Brain pericyte (primary cell): ENCODE measurements at places on chromosomes 2 and 18.

- no peak for DNase-seq
Observed at GRCh38 chr18:57775937-57776336, 27.2 kb downstream of the ATP8B1 start.

DNA sequence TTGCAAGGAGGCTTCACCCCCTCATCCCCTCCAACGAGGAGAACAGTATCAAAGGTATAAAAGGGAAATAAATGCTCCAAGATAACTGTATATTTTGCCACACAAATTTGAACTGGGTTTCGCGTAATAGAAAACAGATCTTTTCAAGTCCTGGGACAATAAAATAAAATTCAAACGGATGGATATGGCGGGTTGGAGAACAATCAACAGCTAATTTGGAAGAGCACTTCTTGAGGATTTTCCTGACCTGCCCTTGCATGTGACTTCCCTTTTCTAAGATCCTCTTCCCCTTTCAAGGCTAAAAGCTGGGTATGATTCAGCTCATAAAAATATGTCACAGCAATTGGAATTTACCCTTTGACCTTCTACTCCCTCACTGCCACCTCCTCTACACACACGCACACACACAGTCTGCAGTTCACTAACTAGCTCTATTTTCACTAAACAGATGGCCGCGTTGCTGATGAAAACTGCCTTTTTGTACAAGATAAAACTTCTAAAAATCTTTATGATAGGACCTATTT, 386.9 kb downstream of the FIGN start:
- no peak for DNase-seq

DNA sequence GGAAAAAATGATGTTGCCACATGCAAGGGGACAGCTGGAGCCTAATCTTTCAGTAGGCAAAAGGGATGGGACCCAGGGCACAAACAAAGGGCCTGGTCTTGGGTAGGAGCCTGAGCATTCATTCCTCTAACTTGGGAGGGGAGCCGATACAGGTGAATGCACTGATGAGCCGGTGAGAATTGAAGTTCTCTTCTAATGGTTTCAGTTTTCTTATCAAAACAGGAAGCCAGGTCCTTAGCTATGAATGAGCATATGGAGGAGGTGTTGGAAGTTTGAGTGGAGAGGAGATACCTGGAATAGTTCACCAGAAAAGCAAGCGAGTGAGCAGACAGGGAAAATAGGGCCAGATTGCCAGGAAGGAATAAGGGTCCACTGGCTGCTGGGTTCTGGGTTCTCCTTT, 10.1 kb downstream of the DPP4 start:
- DNase-seq: no peak

DNA sequence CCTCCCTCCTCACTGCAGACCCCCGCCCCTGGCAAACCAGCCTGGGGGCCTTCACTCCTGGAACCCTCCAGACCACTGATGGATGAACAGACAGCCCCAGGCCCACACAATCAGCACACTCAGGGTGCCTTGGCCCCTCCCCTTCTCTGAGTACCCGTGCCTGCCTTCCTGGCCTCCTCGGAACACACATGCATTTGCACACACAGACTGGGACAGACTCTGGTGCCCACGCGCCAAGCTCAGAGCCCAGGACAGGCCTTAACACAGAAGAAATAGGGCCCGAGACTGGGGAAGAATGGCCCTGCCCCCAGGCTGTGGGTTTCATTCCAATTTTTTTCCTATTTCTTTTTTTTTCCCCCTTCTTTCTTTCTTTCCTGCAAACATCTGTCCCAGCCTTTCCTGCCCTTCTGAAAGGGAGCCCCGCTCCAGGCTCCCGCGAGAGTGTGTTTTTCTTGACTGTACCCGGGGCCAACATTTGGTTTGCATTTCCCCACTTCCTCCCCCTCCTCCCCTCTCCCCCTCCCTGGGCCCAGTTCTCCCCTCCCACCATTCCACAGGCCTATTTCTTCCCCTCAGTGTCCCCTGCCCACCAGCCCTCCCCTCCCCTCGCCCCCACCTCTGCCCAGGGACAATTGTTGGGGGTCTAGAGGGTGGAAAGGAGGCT, 618 bp upstream of the TNS1 start:
- no peak for DNase-seq

DNA sequence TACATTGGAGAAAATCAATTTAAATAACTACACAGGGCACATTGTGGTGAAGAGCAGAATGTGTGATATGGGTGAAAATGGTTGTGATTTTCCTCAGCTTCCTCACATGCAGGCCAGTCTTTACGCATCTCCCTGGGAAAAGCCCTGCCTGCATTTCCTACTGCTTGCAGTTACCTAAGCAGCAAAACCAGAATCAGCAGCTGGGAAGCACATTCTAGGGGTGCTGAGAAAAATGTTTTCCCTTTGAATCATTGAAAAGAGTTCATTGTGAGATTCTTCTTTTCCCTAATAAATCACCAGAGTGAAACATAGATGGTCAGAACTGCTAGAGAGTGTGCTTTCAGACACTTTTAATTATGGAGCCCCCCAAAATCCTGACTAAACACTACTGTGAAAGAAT, 656.0 kb downstream of the TDRD15 start:
- DNase-seq: no peak

GRCh38 chr2:86621280-86621943, 2.3 kb downstream of the RNF103 start:
- no peak for DNase-seq

DNA sequence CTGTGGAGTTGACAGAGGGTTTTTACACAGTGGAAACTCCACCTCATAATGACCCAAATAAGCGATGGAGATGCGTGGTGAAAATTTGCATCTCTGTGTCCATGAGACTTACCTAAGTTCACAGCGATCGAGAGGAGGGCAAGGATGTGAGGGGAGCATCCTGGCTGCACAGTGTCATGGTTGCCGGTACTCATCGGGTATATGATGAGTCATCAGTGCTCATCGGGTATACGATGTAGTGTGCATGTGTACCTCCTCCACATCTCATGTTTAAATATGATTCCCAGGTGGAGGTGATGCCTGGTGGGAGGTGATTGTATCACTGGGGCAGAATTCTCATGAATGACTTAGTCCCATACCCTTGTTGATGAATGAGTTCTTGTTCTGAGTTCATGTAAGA, 233.5 kb downstream of the MYT1L start:
- DNase-seq: no peak

DNA sequence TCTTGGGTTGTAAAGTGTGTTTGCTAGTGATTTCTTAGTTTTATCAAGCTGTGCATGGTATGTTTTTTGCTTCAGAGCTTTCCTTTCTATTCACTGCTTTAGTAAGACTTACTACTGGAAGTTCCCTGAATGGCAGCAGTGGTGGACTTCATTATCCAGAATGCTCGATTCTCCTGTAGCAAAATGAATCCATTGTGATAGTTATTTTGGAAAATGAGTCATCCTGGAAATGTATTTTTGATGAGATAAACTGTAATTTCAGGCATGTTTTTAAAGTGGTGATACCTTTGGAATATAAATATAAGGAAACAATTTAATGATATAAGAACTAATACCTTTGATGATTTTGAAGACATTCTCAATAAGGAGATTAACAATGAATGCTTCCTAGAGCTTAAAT, 387.1 kb downstream of the PTPRM start:
- no peak for DNase-seq

- DNase-seq: no peak
Observed at GRCh38 chr2:85708641-85709040, 14.5 kb downstream of the GNLY start.
